ENCODE measurements at places on chromosomes 2 and 18.

DNA sequence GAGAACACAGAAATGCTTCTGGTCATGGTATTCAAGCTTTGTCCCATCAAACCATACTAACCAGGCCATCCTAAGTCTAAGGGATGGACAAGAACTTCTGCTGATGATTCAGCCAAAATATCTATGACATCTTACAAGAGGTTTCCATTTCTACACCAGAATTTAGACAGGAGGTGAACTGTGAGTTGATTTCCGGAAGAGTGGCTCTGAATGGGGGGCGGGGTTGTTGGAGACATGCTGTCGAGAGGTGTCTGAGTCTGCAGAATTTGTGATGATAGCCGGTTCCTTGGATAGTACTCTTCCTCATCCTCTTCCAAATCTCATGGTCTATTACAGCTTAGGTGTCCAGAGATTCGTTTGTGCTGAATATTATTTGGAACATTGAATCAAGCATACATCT, 408.7 kb upstream of the TCF4 start:
- DNase-seq = no peak

DNA sequence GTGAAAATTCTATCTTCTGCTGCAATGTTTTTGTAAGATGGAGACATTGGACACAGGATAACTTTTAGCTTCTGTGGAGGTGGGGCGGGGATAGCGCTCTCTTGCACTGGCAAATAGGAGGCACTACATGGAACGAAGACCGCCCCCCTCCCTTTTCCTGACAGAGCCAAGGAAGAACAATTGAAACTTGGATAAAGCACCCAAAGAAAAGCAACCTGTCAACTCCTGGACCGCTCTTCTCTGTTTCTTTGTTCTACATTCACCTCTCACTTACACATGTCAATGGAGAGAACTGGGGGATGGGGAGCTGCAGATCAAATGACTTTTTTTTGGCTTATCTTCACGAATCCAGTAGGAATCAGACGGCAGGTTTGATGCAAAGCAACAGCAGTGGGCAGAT, 126.3 kb upstream of the CHAC2 start:
- no peak for DNase-seq

DNA sequence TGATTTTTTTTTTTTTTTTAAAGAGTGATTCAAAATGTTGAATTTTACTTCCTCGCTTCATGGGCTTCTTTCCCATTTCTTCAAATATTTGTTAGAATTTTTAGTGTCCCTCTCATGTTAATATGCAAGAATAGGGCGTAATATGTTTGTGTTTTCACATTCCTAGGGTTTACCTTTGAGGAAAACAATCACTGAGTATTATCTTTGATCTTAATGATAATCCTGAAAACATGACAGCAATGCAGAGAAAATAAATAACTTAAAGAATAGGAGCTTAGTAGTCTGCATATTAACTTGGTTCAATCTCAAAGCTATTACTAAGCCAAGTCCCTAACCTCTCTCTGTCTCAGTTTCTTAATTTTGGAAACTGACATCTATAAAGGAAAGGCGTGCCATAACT, 475.4 kb downstream of the NRXN1 start:
- DNase-seq = no peak

GRCh38 chr2:41216978-41217377, 765.1 kb upstream of the SLC8A1 start:
- DNase-seq = no peak
